Hindlimb muscle (tissue), 1 donor: ENCODE measurements at places on chromosomes 7 and 10. TPM values are rescaled to one million over a fixed set of nuclear protein-coding genes. Genes with fewer than 3 reads are reported as not detected.

DNA sequence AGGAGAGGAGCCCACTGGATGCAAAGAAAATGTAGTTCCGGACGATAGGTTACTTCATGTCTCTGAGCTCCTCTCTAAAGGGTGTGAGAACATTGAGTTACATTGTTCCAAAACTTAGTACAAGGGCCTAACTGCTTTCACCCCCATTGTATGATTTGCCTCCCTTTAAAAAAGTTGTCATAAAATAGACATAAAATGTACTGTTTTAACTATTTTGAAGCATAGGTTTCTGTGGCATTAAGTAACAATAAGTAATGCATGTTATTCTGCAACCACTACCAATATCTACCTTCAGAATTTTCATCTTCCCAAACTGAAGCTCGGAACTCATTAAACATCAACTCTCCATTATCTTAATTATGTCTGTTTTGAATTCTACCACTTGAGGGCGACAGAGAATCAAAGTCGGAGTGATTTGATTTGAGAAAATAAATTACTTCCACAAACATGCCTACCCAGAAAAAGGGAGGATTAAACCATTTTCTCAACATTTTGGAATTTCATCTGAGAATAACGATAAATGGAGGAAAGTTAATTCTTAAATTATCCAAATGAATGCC, 2.7 kb downstream of the IGFBP1 start:
- DNase-seq = peak; percentile 52

The SFTPD gene
- 1.8 TPM for polyA plus RNA-seq

The PNLIPRP1 gene
- not detected for polyA plus RNA-seq

The MEOX2 gene
- 40.2 TPM for polyA plus RNA-seq

DNA sequence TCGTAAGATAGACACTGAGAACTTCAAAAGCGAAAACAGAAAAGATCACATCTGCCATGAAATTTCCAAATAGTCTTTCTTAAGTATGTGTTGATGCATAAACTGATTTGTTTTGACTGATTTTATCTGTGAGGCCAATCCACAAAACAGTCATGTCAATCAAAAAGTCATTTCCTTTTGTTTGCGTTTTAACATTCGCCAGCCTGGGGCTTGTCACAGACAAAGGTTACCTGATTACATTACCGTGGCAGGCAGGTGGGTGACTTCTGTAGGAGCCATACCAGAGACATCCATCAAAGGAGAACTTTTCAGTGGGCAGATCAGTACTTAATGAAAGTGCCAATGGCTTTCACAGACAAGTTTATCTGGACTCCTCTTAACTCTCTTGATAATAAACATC, 45.5 kb upstream of the BET1 start:
- no peak for DNase-seq

The LIPK gene
- polyA plus RNA-seq = not detected
